ENCODE measurements at places on chromosomes 7 and 10.

DNA sequence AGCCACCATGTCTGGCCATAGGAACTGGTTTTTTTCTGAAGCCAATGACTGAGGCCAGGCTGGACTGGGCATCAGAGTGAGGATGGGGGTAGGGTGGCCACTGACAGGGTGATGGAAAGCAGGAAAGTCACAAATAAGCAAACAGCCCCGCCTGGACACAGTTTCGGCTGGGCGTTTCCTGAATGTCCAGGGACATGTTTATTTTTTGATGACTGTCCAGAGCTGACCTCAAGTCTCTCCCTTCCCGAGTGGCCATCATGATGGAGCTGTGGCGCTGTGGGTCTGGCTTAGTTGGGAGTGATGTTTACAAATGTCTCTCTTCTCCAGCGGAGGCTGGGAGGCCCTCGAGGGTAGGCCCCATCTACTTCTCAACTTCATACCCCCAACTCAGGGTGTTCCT lies 37.1 kb upstream of the COMTD1 start:
- no peak for DNase-seq

DNA sequence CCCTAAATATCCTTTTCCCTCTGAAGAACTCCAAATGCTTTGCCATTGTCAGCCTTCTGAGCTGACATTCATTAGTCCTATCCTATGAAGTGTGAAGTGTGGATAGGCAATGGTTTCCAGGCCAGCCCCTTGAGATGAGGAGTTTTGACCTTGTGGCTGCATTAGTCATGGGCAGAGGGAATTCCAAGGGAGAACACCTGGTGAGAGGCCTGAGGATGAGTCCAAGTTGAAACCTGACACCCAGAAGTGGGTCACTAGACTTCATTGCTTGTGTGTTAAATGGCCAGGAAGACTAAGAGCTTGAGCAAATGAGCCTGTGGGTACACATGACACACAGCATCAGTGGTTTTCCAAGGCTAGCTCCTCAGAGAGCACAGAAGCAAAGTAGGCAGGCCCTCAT lies 260.8 kb downstream of the SKAP2 start:
- no peak for DNase-seq

GRCh38 chr7:139586286-139586685 lies 62.8 kb downstream of the CLEC2L start:
- DNase-seq = no peak

DNA sequence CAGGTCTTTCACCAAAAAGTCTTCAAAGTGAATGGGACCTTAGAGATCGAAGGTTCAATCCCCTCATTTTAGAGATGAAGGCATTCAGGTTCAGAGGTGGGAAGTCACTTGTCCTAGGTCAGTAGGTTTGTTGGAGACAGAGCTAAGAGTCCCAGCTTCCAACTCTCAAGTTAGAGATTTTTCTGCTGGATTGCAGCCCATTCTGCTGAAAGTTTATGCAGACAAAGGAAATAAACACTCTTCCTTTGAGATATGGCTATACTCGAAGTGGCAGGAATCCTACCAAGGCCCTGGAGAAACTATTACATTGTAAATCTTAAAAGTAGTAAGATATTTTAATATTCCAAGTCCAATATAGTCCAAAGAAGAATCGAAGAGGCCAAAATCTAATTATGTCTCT lies 64.4 kb downstream of the LYZL1 start:
- no peak for DNase-seq

DNA sequence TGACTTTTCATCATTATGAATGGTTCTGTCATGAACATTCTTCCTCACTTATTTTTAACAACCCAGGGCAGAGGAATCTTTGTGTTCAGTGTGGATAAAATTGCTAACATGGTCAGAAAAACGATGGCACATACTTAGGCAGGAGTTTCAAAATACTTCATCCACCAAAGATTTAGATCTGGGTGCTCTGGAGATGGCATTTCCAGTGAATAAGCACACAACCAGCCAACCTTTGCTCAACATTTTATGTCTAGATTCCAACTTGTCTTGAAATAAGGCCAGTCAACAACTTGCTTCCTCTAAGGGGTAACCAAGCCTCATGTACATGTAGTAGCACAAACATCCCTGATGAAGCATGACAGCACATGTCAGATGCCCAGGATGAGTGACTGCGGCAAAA lies 33.4 kb upstream of the ADRB1 start:
- DNase-seq = no peak

DNA sequence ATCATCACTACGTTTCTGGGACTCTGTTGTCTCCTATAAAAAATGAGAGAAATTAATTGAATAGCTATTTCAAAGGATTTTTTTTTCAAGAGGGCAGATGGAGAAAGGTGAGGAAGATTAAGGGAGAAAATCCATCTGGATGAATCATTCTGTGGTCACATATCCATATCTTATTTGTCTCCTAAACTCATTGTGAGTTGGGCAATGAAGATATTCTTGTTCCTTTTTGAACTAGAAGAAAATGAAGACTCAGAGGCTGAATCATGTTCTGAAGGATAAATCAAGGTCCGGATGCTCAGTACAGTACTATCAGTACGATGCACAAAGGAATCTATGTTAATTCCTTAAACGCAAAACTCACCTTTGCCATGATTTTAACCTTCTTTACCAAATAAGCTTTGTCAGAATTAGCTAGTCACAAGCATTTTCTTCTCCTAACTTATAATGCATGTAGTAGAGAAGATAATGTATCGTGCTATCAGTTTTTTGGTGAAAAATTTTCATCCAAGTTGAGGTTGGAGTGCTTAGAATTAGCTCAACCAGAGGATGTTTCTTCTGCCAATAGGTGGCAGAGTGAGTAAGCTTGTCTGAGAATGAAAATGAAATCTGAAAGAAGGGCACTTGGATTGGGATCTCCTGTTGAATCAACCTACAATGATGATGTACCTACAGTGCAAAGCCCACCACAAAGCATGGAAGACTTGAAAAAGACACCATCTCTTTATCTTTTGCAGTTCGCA lies 446.9 kb downstream of the KIF20B start:
- no peak for DNase-seq

DNA sequence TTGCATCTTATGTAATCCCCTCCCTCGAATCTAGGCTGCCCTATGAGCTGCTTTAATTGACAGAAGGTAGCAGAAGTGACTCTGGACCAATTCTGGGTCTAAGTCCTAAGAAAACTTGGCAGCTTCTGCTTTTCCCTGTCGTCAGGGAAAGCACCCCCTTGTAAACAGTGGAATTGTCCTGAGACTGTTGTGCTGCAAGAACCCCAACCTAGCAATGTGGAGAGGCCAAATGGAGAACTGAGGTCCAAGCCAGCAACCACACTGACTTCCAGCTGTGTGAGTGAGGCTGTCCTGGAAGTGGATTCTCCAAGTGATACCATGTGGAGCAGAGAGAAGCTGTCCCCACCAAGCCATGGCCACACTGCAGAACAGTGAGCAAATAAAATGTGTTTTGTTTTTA lies 75.5 kb downstream of the ARHGAP22 start:
- peak; percentile 29 for DNase-seq

- no peak for DNase-seq
Observed at GRCh38 chr10:110885932-110886674, 14.4 kb downstream of the PDCD4 start.

- no peak for DNase-seq
Observed at GRCh38 chr10:89221919-89222318, 14.8 kb upstream of the CH25H start.

GRCh38 chr10:24850727-24851296 lies 101.6 kb downstream of the PRTFDC1 start:
- no peak for DNase-seq

DNA sequence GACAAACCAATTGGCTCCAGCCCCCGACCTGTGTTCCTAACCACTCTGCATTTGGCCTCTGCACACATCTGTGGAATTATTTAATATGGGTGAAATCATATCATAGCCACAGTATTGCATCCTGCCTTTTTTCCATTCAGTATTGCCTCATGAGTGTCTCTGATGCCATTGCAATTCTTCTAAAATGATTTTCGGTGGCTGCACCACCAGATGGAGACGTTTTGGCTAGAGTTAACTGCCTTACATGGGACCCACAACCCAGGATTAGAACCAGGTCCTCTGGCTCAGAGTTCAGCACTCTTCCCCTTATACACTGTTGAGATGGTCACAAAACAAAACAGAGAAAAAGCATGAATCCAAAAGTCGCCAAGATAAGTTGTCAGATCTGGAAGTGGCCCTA lies 180.8 kb downstream of the EMX2 start:
- no peak for DNase-seq

DNA sequence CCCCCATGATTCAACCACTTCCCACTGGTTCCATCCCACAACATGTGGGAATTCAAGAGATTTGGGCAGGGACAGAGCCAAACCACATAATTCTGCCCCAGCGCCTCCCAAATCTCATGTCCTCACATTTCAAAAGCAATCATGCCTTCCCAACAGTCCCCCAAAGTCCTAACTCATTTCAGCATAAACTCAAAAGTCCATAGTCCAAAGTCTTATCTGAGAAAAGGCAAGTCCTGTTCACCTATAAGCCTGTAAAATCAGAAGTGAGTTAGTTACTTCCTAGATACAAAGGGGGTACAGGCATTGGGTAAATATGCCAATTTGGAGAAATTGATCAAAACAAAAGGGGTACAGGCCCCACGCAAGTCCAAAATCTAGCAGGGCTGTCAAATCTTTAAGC lies 272.9 kb downstream of the MAGI2 start:
- no peak for DNase-seq

GRCh38 chr7:28615091-28615490 lies 202.8 kb downstream of the CREB5 start:
- DNase-seq = peak; percentile 16
